ENCODE measurements at places on chromosomes 13 and 19.

DNA sequence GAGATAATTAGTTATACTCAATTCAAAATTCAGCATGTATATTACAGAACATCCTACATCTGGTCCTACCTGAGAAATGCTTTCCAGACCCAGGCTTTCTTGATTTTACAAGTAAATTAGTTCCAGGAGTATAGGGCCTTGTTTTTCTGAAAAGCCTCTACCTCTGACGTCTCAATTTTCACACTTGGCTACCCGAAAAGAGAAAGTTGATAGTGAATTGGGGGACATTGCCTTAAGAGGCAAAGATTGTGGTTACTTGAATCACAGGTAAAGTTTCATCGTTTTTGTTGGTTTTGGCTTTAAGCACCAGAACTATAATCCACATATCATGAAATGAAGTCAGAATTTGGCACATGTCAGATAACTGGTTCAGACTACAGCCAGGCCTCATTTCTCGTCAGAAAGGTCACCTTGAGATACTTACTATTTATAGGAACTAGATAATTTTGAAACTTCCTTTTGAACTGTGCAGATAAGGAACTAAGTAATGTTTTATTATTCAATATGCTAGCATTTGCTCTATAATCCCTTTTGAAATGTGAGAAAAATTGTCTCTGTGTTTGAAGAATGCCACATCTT is 30.8 kb downstream of the FAM124A start:
- no peaks in the 10 kb centered on the region for H3K36me3 ChIP-seq
- H3K4me3 ChIP-seq = no peak overlapping the region
- no peaks in the 10 kb centered on the region for H3K27me3 ChIP-seq
- no peak for DNase-seq

DNA sequence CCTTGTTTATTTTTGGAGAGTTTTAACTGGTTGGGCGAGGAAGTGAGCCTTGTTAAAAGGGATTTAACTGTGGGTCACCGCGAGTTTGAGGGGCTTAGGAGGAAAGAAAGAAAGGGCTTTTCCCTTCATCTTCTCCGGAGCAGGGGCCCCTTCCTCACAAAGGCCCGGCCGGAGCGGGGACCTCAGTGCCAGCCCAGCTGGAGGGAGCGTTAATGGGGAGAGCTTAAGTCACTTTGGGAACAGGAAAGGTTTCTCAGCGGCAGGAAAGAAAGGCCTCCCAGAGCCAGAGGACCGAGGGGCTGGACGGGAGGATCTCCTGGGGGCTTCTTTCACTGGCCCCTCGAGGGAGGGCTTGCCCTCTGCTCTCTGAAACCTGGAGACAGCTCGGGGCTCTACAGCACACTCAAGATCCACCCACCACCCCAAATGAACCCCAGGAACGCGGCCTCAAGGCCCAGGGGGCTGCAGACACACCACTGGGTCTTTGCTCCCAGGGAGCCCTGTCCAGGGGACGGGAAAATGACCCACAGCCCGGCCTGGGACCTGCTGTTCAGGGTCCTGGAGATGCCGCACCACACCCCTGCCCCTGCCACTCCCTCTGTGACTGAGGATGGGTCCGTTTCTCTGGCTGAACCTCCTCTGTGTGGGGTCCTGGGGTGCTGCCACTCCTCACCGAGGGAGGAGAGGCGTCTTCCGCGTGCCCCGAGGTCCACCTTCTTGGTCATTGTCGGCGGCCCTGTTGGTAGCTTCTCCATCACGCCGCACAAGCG is 128.3 kb downstream of the URI1 start:
- H3K36me3 ChIP-seq = no peaks in the 10 kb centered on the region
- H3K4me3 ChIP-seq = no peak overlapping the region
- H3K4me1 ChIP-seq = no peaks in the 10 kb centered on the region
- DNase-seq = no peak
- no peaks in the 10 kb centered on the region for H3K27me3 ChIP-seq

DNA sequence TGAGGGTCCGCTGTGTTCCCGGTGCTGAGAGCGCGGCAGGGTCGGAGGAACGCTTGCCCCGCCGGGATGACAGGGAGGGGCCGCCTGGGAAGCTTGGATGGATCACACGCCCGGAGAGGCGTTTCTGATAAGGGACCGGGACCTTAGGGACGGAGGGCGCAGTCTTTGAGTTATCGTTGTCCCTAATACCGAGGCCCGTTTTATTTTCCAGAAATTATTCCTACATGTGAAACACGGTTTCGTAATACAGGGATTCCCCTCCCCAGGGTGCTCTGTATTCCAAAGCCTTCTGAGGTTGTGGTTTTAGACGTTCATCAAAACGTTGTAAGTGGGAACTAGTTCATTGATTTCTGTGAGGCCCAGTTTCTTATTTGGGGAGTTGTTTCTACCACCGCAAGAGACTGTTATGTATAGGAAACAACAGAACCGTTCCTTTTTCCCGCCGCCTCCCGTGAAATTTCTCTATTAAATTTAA is 752 bp downstream of the PDCD5 start:
- H3K4me1 ChIP-seq = peaks cover 25% of the 10 kb centered on the region
- H3K27ac ChIP-seq = peak overlapping the region; percentile 95
- H3K4me3 ChIP-seq = peak overlapping the region; percentile 93
- no peak for DNase-seq

DNA sequence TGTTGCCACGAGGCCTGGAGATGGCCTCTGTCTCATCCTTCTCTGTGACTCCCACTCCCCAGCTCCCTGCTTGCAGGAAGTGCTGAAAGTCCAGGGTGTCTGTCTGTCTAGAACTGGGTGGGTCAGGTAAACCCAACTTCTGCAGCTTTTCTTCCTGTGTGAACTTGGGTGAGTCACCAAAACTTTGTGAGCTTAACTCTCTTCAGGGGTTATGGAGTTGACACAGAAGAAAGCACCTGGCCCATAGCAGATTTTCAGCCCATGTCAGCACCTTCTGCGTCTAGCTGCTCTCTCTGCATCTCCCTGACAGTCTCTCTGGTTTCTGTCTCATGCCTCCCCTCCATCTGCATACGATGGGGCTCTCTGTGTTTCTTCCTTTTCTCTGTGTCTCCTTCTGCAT is 4.2 kb upstream of the CACNG7 start:
- no peak for DNase-seq
- no peaks in the 10 kb centered on the region for H3K36me3 ChIP-seq
- H3K27me3 ChIP-seq = peaks cover 65% of the 10 kb centered on the region
- no peak overlapping the region for H3K27ac ChIP-seq
- H3K4me1 ChIP-seq = peaks cover 3% of the 10 kb centered on the region
- H3K4me3 ChIP-seq = no peak overlapping the region

Data from heart right ventricle (tissue), 16 donors.